ENCODE measurements at places on chromosomes 12 and 14. TPM values are rescaled to one million over a fixed set of nuclear protein-coding genes. Genes with fewer than 3 reads are reported as not detected.

- no peak for DNase-seq
Measured at GRCh38 chr12:26327975-26328644, 132.7 kb downstream of the SSPN start.

DNA sequence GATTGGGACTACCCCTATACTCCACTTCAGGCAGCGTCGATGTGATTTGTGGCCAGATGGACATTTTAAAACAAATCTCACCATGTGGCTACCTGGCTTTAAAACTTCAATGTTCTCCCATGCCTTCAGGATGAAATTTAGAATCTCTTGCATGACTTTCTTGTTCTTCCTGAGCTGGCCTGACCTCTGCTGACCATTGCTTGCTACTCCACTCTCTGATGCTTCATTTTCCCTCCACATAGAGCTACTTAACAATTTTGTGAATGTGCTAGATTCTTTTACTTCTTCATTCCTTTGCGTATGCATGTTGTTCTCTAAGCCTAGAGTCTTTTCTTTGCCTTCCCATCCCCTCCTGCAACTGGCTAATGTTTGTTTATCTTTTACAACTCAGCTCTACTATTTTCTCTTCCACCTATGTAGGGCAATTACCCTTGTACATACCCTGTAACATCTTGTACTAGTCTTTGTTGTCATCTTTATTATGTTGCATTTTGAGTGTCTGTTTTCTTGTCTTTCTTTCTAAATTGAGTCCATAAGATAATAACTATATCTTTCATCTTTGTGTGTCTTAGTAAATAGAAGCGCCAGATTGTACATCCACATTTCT lies 41.2 kb downstream of the YLPM1 start:
- peak; percentile 42 for DNase-seq

GRCh38 chr14:43249591-43249990 lies 1257.5 kb downstream of the FSCB start:
- no peak for DNase-seq

Gene ZFC3H1
- total RNA-seq = 15.3 TPM

DNA sequence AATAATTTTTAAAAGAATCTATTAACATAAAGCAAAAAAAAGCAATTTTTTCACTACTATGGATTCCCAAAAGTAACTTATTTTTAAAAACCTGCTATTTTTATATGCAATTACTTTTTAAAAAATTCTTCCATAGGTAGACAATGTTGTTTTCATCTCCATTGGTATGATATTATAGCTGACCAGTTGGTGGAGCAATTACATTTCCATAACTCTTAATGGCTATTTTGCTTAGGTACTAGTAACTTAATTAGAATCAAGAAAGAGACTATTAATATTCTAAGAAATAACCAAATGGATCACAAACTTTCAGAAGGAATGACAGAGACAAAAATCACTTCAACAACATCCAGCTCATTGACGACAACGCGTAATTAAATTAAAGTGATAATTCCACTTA lies 64.7 kb upstream of the PTCSC3 start:
- no peak for DNase-seq

Data from LHCN-M2 (cell line).